Prostate gland (tissue), 2 donors: ENCODE measurements at places on chromosomes 4 and X. TPM values are rescaled to one million over a fixed set of nuclear protein-coding genes. Genes with fewer than 3 reads are reported as not detected.

- no peak overlapping the region for H3K4me3 ChIP-seq
- DNase-seq = no peak
- H3K27me3 ChIP-seq = no peaks in the 10 kb centered on the region
- H3K4me1 ChIP-seq = no peaks in the 10 kb centered on the region
- no peaks in the 10 kb centered on the region for H3K36me3 ChIP-seq
- no peak overlapping the region for H3K27ac ChIP-seq
Observed at GRCh38 chrX:69396916-69397315, 107.2 kb upstream of the NALF2 start.

- no peaks in the 10 kb centered on the region for H3K36me3 ChIP-seq
- no peak overlapping the region for H3K4me3 ChIP-seq
- no peak for DNase-seq
- H3K27me3 ChIP-seq = no peaks in the 10 kb centered on the region
- no peak overlapping the region for H3K27ac ChIP-seq
Observed at GRCh38 chr4:176874721-176875445, 82.2 kb upstream of the VEGFC start.

Gene TLR8
- 0.18 TPM for total RNA-seq

Gene FGF5
- not detected for total RNA-seq

DNA sequence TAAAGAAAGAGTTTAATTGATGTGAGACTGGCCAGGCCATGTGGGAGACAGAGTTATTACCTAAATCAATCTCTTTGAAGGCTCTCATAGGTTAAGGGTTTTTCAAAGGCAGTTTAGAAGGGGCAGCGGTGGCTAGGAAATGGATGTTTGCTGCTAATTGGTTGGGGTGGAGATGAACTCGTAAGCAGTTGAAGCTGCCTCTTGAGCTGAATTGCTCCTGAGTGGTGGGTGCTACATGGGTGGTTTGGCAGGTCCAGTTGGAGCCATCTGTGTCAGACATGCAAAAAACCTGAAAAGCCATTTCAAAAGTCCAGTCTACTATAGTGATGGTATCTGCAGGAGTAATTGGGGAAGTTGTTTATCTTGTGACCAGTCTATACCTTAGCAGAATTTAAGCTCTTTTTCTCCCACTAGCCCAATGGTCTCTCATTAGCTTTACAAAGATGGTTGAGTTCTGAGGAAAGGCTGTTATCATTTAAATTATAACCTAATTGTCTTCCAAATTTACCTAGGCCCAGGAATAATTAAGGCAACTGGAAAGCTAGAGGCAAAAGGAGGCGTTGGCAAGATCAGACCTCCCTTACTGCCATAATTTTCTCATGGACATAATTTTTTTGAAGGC is 762.4 kb upstream of the FRG1 start:
- H3K4me3 ChIP-seq = no peak overlapping the region
- no peaks in the 10 kb centered on the region for H3K36me3 ChIP-seq
- no peak for DNase-seq
- no peak overlapping the region for H3K27ac ChIP-seq
